GM23248 (cell line): ENCODE measurements at places on chromosomes 5 and 9.
A peak's percentile ranks its signal among the peaks of the same experiment; 100 is the strongest.

DNA sequence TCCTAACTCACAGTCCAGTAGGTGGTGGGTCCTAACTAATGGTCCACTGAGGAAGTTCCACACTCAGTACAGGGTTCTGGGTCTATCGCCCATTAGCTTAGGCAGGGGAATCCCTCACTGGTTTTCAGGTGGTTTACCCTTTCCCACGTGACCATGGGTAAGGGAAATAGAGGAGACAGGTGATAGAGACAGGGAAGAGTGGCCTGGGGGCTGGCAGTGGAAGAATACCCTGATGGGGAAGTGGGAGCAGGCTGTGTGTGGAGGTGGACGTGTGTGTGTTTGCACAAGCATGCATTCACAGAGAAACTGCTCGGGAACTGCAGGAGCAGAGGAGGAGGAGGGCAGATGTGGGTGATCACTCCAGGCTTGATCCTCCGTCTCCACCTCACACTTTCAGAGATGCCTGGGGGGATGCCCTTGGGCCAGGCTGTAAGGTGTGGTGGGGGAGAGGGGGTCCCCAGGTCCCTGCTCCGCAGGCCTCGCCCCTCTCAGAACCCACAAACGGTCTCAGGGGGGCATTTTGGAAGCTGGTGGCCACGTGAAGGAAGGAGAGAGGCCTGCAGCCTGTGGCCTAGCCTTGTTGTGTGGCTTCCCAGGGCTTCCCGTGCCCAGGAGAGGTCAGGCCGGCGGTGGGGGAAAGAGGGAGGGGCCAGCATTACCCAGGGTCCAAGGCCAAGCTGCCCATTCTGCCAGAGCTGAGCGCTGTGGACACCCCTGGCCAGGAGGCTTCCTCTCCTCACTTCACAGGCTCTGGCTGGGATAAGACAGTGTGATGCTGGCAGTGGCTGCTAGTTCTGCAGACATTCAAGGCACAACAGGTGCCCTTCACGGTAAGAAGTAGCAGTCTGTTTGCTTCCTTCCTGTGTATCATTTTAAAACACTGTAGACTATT, 80.0 kb downstream of the OTULIN start:
- DNase-seq, result no peak

DNA sequence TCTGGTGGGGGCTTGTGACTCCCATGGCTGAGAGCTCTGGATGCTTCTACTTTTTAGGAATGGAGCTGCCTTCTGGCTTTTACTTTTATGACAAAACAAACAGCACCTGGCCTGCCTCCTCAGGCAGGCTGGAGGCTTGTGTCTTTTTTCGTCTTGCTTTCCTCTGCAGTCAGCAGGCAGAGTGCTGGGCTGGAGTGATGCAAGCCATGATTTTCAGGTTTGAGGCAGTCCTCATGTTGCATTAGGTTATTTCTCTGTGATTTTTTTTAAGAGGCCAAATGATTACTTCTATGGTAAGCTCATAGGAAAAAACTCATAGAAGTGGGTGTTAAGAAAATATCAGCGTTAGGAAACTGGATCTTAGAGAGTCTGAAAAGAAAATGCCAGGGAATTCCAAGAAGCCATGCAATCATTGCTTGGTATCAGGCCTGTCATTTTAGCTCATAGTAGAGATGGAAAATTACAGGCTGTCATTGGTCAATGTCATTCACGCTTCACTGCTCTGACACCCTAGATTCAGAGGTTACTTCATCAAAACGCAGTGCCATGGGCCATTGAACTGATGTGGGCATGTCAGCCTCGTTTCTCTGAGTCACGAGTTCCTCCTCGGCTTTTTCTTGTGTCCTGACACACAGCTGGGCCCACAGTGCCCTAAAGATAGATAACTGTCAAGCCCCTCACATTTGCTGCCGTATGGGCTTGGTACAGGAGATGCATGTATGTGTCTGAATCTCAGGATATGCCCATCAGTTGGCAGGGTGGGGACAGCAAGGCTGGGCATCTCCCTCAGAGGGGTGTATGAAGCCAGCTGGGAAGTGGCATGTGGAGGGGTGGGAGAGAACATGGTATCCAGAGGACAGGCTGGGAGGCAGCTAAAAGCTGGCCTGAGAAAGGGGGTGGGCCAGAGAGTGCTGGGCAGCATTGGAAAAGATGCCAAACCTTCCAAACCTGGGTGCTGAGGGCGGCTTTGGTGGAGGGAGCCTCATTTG, 151.8 kb downstream of the HSPA4 start:
- no peak for DNase-seq

DNA sequence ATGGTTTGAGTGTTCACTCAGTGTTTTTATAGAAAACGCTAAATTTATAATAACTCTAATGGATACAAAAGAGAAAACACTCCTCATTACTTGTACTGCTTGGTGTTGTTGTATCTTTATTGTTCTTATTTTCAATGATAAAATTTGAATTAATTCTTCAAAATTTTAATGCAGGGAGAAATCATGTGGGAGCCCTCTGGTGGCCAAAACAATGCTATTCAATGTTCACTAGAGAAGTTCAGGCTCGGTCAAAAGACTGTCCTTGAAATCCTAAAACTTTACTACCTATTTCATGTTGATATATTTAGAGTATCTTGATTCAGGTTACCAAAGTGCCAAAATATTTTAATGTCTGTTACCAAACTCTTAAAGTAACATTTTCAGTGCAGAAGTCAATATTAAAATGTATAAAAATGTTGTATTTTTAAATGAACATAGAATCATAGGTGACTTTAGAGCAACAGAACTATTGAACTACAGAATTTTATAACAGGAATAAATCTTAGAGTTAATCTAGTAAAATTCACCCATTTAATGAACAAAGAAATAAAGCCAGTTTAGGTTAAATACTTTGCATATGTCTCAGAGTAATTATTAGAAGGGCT, 1259.8 kb downstream of the PTPRD start:
- peak; percentile 17 for DNase-seq

- no peak for DNase-seq
Measured at GRCh38 chr9:96206156-96206751, 95.7 kb downstream of the HSD17B3 start.

- DNase-seq, result peak; percentile 64
Measured at GRCh38 chr9:122158202-122158601, 1.4 kb downstream of the NDUFA8 start.

DNA sequence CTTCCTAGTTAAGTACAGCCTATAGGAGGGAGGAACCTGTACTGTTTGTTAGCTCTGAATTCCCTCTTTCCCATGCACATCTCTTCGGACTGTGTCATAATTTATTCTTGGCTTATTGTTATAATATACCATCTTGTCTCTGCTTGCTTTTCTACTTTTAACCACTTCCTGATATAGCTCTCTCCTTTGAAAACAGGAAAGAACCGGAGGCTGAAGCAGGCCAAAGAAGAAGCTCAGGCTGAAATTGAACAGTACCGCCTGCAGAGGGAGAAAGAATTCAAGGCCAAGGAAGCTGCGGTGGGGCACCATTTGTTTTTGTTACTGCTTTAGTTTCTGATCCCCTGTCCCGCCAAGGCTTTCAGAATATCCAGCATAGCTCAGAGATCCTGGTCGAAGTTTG, 4.8 kb downstream of the ATP6V1G1 start:
- DNase-seq, result peak; percentile 49

GRCh38 chr5:9514968-9515367, 30.9 kb downstream of the SEMA5A start:
- DNase-seq, result no peak

GRCh38 chr5:54001976-54002775, 308.2 kb downstream of the ARL15 start:
- DNase-seq, result peak; percentile 18

DNA sequence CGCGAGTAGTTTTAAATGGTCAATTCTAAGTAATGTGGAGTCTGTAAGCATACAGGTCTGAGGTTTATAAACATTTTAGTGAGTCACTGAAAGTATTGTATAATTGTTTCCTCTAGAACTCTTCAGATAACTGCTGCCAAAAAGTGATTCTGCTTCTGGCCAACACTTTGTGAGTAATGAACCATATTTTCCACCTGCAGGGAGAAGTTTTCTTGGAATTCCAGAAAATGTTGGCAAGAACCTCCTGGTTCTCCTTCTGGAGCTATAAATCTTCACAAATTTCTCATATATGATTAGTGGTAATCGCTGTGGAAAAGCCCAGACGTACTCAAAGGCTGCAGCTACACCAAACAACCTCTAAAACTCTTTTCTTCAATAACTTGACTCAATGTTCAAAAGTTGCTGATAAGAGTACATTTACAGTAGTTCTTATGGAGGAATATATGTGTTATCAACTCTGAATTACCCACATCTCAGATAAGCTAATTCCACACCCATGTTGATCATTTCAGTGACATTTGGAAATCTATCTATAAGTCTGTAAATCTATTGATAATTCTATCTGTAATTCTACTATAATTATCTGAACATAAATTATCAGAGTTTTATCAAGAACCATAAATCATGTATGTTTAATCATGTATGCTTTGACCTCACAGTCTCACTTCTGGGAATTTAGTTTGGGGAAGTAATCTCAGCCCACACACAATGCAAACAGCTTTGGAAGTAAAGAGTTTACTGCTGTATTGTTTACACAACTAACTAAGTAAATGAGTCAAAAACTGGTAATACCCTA, 74.1 kb downstream of the FNBP1 start:
- peak; percentile 96 for DNase-seq

- DNase-seq, result no peak
Measured at GRCh38 chr9:132059361-132059760, 20.3 kb downstream of the MED27 start.

GRCh38 chr5:116864838-116865190, 290.2 kb upstream of the SEMA6A start:
- DNase-seq, result no peak

DNA sequence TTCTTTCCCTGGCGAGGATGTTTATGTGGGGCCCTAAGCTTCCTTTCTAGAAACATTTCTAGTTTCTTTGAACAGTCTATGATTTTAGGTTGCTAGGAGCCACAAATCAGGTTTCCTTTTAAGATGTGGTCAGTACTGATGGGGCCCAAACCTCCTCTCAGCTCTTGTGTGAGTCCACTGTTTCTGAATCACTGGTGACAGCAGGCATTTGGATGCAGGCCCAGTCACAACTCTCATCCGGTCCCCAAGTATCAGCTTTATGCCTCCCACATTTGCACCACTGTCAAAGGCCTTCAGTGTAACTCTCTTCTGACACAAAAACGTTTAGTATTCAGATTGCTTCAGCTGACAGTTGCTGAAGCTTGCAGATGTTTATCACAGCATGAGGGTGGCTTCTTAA, 7.8 kb downstream of the DMRT2 start:
- DNase-seq, result peak; percentile 26

DNA sequence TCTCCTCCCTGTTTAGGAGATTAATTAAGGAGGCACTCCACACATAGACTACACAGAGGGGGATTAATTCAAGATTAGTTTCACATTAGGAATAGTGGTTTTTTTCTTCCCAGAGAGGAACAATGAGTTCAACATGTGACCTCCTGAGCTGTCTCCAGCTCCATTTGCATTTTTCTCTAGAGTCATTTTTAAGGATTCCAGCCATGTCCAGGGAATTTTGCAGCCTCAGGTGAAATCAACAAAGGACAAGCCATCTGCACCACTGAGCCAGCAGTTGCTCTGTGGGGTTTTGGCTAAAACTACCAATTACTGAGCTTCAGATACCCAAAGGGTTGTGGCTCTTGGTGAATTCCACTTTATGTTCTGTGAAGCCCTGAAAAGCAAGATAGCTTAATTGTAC, 258.5 kb upstream of the PPP1R2B start:
- no peak for DNase-seq

- peak; percentile 1 for DNase-seq
Measured at GRCh38 chr5:114822863-114823262, 346.8 kb downstream of the TRIM36 start.

DNA sequence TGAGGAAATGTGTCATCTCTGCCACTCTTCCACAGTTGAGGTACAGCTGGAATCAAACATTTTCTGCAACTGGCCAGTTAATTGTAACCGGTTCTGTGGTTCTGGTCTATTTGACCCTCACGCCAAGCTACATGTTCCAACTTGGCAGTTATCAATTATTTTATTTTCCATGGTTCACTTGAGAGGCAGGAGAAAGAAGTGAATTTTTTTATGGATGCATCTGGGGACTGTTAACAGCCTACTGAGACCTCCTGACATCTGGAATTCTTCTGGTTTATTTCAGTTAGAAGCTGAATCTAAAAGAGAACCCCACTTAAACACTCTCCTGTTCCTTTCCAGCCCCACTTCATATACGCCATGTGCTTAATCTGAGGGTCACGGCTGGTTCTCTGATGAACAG, 372.3 kb downstream of the DNAH5 start:
- no peak for DNase-seq

- DNase-seq, result no peak
Measured at GRCh38 chr9:93085676-93086075, 10.3 kb upstream of the CARD19 start.

GRCh38 chr9:136997830-136998234, 1.5 kb upstream of the CLIC3 start:
- no peak for DNase-seq

DNA sequence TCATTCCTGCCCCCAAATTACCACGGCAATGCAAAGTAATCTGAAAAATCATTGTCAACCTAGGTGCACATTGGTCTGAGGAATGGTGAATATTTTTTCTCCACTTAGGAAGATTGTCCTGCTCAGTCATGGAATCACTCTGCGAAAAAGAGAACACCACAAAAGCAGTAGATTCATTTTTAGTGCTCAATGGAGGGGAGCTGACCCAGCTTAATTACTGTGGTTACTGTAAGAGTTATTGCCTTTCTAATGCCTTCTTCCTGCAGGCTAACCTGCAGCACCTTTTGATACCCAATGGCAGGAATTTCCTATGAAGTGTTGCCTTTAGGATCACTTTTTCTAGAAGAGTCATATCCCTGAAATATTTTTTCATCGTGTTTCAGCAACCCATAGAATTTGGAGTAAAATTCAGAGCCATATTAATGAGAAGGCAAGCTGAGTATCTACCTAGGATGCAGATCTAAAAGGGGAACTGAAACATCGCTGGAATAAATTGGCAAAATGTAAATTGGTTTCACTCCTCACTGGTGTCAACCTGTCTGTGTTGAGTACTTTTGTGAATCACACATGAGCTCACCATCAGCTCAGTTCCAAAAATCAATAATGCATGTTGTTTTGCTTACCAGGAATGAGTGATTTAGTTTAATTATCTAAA, 464.5 kb downstream of the CSNK1G3 start:
- no peak for DNase-seq

DNA sequence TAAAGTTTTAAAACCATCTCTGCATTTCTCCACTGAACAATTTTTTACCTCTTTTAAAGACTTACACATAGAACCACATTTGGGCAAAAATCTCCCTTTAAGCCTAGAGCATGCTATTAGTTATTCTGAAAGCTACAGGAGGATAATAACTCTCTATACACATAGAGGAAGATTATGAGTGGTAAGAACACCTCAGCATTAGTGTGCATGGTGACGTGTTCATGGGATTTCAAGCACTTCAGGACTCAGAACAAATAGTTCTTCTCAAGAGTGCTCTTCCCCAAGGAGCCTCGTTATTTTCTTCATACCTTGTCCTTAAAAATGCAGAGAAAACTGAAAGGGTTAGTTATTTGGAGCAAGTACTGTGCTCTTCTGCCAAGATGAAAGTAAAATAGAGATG, 256.9 kb upstream of the TUSC1 start:
- DNase-seq, result no peak

- DNase-seq, result peak; percentile 11
Measured at GRCh38 chr9:98021306-98022040, 35.1 kb upstream of the NANS start.
